Activated CD4-positive, alpha-beta memory T cell treated with anti-CD3 and anti-CD28 coated beads, Interleukin-2, amount 10 ng/mL, durations not matched to agents 7 days and 5 days (primary cell): ENCODE measurements at places on chromosomes 16 and 17.

GRCh38 chr16:52308051-52308450 lies 238.9 kb downstream of the TOX3 start:
- DNase-seq = no peak

DNA sequence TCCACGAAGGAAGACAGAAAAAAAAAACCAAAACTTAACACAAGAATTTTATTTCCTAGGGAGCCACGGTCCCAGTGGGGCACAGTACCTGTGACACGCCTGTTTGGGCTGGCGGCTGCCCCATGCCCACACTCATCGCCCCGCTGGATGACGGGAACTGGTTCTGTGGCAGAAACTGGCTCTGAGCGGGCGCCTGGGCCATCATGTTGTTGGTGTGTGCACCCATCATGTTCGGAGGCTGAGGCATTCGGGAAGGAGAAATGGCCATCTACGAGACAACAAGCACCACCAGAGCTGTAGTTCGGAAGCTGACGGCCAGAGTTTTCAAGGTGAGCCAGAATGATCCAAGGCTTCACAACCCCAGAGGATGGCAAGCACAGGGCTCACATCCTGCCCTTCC lies 56.3 kb upstream of the TRAP1 start:
- no peak for DNase-seq

- no peak for DNase-seq
Measured at GRCh38 chr16:66382171-66382965, 15.9 kb downstream of the CDH5 start.

- no peak for DNase-seq
Measured at GRCh38 chr17:80104956-80105375, 3.6 kb downstream of the GAA start.

DNA sequence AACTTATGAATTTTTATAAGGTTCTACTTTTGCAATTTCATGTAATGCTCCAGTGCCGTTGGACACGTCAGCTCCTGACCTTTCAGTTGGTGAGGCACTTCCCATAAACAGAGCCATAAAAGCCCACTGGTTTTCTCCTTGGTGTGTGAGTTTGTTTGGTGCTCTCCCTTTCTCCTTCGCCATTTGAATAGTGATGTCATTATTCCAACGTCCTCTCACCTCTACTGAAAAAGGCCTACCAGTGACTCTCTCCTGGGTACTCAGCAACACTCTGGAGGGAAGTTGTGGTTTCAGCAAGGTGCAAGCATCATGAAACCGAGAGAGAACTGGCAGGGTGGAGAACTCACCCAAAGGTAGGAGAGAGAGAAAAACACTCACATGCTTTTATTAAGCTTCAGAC lies 29.6 kb upstream of the HNF1B start:
- peak; percentile 67 for DNase-seq
